ENCODE measurements at places on chromosomes 7 and 10.

DNA sequence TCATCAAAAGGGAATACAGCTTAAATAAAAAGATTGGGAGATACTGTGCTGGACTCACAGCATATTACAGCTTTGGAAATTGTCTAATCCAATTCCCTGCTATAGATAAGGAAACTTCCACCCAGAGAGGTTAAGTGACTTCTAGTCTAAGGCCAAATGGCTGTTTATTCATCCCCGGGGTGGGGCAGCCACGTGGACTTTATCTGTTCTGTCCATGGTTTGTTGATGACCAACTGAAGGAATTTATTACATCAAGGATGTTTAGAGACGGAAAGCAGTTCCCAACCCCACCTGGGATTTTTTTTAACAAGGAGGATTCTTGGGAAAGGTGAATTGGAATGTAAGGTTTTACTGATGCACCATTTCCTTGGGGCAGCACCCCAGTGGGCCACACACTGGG lies 88.6 kb downstream of the ATXN7L1 start:
- DNase-seq: no peak

- DNase-seq: no peak
Observed at GRCh38 chr7:44348300-44348699, 22.9 kb upstream of the CAMK2B start.

DNA sequence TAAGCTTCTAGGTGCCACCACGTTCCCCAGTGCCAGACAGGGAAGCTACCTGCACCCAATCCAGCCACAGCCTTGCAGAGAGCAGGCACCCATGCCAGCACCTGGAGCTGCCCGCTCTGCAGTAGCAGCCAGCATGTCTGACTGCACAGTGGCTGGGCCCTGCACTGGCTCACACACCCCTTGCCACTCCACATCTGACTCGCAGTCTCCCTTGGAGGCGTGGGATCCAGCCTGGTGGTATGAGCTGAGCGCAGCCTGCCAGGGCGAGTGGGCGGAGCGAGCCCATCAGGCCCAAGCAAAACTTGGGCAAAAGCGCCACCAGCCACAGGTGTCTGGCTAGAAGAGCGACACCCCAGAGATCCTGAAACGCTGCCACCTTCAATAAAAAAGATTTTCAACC lies 30.1 kb downstream of the CRTAC1 start:
- no peak for DNase-seq

DNA sequence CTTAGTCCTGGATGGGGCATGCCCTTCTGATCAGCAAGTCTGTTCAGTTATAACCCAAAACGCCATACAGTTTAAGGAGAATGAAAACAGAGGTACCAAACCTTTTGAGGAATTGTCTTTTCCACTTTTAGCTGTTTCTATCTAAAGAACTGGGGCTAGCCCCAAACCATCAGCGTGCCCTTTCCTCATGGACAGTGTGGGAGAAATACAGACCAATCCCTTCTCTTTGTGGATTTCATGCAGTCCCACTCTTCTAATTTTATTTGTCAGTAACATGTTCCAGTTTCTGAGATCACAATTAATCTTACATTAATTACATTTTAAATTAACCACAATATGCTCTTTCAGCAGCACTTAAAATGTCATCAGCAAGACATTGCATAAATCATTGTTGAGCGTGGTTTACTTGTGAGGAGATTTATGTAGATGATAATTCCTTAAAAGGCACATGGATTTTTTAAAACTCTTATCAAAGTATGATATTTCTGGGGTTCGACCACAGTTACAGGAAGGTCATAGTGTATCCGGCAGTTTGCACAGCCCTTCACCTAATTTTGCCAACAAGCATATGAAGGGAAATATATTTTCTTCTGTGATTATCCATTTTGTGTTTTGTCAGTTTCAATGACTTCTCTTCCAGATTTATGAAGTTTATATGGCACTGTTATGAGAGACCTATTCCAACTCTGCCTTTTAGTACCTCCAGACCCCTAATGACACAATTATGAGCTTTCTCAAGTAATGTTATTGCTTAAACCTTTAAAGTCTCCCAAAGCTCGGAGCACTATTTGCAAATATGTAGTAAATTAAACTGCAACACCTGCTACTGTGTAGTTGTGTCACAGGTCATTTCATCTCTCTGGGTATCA lies 868.4 kb upstream of the C7orf33 start:
- DNase-seq: no peak

DNA sequence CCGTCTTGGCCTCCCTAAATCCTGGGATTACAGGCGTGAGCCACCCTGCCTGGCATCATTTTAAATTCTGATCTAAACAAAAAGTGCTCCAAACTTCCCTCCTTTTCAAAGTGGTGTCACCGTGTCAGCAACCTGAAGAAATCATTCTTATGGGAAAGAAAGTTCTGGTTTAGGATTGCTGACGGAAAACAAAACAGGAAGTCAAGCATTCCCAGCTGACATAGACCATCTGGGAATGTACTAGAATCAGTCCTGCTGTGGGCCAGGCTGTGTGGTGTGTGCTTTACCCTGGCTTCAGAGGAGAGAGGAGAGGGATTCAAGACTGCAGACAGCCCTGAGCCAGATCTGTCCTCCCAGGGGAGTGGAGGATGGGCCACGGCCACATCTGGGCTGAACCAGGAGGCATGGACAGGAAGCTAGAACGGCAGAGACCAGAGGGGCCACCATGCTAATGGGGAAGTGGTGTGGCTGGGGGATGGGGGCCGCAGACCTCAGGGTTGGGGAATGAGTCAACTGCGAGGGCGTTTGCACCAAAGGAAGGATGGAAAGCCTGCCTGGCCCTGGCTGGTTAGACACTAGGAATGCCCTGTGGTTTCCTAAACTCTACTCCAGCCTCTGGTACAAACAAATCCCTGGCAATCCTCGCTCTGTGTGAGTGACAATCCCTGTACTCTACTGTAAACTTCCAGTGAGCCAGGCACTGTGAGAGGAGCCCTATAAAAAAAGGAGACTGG lies 16.7 kb upstream of the CLIP2 start:
- no peak for DNase-seq

DNA sequence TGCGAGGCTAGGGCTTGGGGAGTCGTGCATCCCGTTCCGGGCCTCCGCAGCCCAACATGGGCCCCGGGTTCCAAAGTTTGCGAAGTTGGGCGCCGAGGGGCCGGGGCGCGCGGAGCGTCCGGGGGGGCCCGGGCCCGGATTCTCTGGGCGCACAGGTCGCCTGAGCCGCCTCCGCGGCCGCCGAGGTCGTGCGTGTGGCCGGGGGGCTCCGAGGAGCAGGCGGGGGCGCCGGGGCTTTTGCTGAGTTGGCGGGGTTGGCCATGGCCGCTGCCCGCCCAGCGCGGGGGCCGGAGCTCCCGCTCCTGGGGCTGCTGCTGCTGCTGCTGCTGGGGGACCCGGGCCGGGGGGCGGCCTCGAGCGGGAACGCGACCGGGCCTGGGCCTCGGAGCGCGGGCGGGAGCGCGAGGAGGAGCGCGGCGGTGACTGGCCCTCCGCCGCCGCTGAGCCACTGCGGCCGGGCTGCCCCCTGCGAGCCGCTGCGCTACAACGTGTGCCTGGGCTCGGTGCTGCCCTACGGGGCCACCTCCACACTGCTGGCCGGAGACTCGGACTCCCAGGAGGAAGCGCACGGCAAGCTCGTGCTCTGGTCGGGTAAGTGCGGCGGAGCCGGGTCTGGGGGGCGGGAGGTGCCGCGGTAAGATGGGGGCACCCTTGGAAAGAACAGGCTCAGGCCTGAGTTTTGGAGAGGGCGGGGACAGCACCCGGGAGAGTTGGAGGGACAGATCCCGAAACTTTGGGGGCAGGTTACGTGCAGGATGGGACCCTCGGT lies 643 bp downstream of the SMO start:
- DNase-seq: no peak

DNA sequence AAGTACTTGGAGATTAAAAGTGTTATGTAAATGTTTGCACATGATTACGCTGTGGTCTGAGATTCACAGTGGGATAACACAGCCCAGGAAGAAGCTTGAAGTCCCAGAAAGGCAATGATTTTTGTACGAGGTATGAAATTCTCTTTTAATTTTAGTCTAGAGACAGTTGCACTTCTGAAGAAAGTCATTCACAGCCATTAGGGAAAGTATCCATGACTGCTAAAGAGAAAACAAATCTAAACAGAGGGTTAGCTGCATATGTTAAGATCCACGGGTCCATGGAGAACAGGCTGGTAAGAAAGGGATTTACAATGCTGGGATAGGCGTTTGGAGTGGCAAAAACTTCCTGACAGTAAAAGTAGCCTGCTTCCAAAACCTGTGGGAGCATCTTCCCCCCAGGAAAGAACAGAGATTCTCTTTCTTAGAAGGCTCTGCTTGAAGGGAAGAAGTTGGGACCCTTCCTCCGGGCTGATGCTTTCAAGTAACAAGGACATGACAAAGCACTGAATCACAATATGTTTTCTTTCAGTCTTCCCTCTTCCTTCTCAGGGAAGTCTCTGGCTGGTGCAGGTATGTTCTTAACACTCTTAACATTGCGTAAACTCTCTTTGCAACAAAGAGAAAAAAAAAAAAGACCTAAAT lies 220.8 kb upstream of the CELF2 start:
- no peak for DNase-seq

DNA sequence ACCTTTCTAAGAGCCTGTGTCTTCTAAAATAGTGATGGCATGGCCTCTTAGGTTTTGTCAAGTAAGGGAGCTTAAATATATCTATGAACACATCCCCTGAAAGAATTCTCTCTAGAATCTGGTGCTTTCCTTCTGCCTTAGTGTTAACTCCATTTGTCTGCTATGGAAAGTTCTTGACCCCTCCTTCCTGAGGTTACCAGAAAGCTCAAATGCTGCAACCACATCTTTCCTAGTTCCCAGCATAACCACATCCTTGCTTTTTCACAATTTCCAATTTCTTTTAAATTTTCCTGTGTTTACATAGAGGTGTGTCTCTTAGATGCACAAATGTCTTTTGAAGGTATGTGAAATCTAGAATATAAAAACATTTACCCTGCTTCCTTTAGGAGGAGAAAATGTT lies 16.4 kb upstream of the GSDME start:
- no peak for DNase-seq

GRCh38 chr10:13893926-13894325 lies 307.2 kb downstream of the PRPF18 start:
- DNase-seq: no peak

DNA sequence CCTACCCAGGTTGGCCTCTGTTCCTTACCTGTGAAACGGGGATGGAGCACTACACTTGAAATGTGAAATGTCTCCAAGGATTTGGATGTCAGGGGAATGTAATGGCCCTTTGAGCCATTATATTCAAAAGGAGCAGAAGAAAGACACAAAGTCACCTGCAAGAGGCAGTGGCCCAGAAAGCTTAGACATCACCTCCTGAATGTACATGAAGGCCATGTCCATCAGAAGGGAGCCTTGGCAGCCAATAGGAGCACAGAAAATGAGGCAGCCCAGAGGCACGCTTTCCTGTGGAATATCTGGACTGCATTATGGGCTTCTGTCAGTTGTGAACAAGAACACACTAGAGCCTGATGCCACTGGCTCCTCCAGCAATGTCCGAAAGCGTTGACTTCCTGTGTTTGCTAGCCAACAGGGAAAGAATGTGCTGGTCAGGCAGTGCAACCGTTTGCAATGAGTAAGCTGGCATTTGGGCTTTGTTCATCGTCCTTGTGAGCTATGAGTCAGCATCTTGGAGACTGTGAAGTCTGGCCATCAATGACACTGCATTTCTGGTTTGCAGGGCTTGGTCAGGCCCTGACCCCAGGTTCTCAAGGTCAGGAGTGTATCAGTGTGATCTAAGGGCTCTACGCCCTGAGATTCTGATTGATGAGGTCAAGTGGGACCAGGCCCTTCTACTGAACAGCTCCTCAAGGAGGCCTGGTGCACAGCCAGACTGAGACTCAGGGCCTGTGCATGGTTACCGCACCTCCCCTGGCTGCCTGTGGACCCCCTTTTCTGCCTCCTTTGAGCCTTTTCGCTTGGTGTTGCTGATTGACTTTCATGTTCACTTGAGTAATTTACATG lies 222.4 kb downstream of the RPS24 start:
- DNase-seq: no peak

DNA sequence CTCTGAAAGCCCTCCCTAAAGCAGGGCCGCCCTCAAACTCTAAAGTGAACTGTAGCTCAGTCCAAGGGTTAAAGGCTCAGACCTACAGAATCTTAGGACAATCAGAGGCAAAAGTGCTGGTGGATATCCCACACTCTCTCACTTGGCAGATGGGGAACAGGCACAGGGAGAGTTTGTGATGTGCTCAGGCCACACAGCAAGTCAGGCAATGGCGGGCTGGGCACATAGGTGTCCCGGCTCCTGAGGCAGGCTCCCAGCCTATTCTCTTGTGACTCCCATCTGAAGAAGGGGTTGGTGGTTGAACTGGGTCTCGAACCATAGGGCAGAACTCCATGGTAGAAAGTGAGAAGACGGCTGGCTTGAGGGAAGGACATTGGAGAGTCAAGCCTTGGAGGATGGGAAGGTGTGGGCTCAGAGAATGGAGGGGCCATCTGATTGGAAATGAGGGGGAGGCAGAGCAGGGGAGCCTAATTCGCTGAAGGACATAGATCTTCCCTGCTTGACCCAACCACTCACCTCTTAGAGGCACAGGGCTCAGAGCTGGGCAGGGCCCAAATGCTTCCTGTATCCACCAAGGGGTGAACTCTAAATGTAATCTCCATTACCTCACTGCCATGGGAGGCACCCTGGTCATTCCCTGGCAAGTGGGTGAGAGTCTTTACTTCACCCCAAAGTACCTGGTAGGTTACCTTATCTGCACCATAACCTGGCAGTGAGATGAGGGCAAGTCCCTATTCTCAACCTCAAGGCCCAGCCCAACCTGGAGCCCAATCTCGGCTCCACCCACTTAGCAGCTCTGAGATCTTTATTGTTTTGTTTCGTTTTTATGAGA lies 4.9 kb upstream of the ZMIZ1 start:
- DNase-seq: no peak

DNA sequence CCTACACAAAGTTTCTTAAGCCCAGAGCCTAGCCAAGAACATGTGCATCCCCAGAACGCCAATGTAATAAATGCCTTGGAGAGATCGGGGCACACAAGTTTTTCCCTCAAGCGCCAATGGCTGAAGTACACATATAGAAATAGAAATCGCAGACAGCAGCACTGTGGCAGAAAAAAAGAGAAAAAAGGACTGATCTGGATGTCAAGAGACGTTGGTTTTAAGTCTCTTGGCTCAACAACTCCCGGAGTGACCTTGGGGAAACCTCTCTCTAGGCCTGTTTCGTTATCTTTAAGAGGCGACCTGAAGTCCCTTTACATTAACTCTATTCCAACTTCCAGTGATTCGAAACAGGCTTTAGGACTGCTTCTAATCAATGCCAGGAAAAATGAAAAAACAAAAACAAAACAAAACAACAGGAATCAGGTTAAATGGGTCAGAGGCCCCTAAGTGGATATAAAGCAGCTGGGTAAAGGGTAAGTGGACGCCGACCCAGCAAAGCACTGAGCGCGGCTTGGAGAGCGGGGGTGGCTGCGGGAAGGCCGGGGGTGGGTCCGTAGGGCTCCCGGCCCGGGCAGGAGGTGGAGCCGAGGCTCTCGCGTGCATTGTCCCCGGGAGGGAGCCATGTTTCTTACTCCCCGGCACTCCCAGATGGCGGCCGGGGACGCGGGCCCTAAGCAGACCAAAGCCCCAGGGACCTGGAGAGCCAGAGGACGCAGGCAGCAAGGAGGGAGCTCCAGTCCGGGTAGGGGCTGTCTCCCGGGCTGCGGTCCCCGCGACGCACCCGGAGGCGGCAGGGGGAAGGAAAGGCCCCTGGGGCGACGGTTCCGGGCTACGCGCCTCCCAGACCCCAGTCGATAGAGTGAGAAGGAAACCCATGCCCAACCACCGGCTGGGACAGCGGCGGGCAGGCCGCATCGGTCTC lies 757 bp downstream of the EIF3A start:
- DNase-seq: peak; percentile 35

Measured in stimulated activated CD8-positive, alpha-beta memory T cell treated with anti-CD3 and anti-CD28 coated beads, Interleukin-15, amount 100 ng/mL, for 24 hours (primary cell).